Activated CD8-positive, alpha-beta T cell treated with anti-CD3 and anti-CD28 coated beads for 36 hours (primary cell): ENCODE measurements at places on chromosomes 12 and 14.

- no peak overlapping the region for H3K27ac ChIP-seq
- peaks cover 10% of the 10 kb centered on the region for H3K36me3 ChIP-seq
- peaks cover 18% of the 10 kb centered on the region for H3K4me1 ChIP-seq
Observed at GRCh38 chr12:49550693-49551252, 11.9 kb downstream of the KCNH3 start.

DNA sequence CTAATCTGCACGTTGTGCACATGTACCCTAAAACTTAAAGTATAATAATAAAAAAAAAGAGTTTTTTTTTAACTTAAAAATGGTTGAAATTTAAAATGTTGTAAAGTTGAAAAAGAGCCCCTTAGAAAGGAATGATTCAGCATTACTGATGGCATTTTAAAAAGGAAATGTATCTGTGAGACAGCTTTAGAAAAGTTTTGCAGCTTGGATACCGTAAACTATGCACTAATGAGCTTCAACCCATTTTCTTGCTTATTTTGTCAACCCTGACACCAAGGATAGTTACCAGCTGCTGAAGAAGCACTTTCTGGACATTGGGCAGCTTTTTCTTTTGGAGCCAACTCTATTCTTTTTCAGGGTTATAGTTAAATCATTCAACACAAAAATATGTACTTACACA is 4.3 kb downstream of the BICD1 start:
- DNase-seq, result no peak
- no peaks in the 10 kb centered on the region for H3K27me3 ChIP-seq
- H3K27ac ChIP-seq, result no peak overlapping the region

- no peak overlapping the region for H3K27ac ChIP-seq
- no peak for DNase-seq
- H3K4me3 ChIP-seq, result no peak overlapping the region
- no peaks in the 10 kb centered on the region for H3K27me3 ChIP-seq
- no peaks in the 10 kb centered on the region for H3K36me3 ChIP-seq
Observed at GRCh38 chr14:84144166-84144565, 1385.8 kb upstream of the FLRT2 start.

DNA sequence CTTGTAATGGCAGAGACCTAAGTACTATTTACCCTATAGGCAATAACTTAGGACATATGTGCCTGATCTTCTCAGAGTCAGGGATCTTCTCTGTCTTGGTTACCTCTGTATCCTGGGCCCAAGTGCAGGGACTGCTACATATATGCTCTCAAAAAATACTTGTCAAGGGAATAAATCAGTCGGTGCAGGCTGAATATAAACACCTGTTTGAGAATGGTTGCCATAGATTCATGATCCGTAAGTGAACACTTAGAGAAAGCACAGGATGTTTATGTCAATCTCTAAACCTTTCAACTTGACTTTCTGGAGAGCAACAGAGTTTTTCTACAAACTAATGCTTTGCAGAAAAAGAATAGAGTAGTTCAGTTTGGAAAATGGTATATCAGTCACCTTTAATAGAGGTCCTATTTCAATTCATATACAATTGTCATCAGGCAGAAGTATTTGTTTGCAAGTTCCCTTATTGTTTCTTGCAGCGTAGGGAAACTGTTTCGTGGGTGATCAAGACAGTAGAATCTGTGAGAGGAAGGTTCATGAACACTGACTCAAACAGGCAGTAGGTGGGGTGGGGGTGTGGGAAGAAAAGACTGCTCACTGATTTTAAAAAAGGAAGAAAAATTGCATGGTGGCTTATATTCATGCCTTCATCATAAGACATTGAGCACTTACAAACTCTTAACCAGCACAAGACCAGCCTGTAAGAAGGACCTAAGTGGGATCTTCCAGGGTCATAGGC is 6.0 kb upstream of the UBE2N start:
- H3K36me3 ChIP-seq, result no peaks in the 10 kb centered on the region
- peak; percentile 30 for DNase-seq
- no peak overlapping the region for H3K4me3 ChIP-seq
- H3K27me3 ChIP-seq, result no peaks in the 10 kb centered on the region
- H3K4me1 ChIP-seq, result peaks cover 24% of the 10 kb centered on the region
- H3K27ac ChIP-seq, result no peak overlapping the region

DNA sequence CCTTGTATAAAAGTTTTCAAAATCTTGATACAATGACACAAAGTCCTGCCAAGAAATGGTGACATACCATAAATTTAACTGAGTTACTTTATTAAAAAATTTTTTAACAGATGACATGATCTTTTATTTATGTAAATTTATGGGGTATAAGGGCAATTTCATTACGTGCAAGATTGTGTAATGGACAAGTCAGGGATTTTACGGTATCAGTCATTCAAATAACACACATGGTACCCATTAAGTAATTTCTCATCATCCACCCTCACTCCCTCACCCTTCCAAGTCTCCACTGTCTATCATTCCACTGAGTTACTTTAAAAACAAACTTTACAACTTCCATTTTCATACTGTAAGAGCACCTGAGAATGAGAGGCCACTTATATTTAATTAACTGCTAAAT is 37.4 kb downstream of the SPTLC2 start:
- H3K4me1 ChIP-seq, result peaks cover 20% of the 10 kb centered on the region
- H3K36me3 ChIP-seq, result peaks cover 19% of the 10 kb centered on the region
- no peak overlapping the region for H3K4me3 ChIP-seq
- H3K27me3 ChIP-seq, result no peaks in the 10 kb centered on the region
- DNase-seq, result no peak

GRCh38 chr14:56664811-56665421 is 85.3 kb downstream of the TMEM260 start:
- H3K4me3 ChIP-seq, result no peak overlapping the region
- H3K36me3 ChIP-seq, result no peaks in the 10 kb centered on the region
- H3K27ac ChIP-seq, result no peak overlapping the region
- no peaks in the 10 kb centered on the region for H3K4me1 ChIP-seq
- DNase-seq, result no peak

- no peaks in the 10 kb centered on the region for H3K4me1 ChIP-seq
- no peaks in the 10 kb centered on the region for H3K36me3 ChIP-seq
- DNase-seq, result no peak
- no peak overlapping the region for H3K27ac ChIP-seq
- H3K4me3 ChIP-seq, result no peak overlapping the region
Observed at GRCh38 chr12:126036348-126036747, 971.1 kb downstream of the AACS start.

DNA sequence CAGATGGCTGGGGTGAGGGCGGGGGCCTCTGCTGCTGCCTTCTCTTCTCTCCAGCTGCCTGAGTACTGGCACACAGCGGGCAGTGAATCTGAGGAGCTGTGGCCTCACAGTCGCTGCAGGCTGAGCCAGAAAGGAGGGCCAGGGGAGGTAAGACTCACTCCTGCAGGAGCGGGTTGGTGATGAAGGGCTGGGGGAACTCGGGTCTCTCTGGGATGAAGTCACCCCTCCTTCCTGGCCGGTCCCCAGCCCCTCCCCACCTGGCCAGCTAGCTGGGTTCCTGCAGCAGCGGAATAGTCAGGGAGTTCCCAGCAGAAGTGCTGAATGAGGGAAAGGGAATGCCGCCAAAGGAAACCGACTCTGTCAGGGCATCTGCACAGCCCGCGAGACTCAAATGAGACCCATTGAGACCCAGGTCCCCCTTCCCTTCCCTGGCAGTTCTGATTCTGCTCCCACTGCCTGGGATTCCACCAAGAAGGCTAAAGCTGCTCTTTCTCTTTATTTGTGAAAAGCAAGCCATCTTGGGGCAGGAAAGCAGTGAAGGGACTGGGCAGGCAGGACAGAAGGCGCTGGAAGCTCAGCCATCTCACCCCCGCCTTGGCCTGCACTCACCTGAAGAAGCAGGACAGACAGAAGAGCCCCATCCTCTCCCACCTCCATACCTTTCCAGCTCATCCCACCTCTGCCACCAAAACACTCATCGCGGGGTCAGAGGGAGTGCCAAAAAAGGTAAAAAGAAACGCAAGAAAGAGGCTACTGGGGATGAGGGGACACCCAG is 5.3 kb downstream of the NGB start:
- H3K4me3 ChIP-seq, result no peak overlapping the region
- DNase-seq, result no peak
- no peaks in the 10 kb centered on the region for H3K36me3 ChIP-seq
- H3K4me1 ChIP-seq, result no peaks in the 10 kb centered on the region

DNA sequence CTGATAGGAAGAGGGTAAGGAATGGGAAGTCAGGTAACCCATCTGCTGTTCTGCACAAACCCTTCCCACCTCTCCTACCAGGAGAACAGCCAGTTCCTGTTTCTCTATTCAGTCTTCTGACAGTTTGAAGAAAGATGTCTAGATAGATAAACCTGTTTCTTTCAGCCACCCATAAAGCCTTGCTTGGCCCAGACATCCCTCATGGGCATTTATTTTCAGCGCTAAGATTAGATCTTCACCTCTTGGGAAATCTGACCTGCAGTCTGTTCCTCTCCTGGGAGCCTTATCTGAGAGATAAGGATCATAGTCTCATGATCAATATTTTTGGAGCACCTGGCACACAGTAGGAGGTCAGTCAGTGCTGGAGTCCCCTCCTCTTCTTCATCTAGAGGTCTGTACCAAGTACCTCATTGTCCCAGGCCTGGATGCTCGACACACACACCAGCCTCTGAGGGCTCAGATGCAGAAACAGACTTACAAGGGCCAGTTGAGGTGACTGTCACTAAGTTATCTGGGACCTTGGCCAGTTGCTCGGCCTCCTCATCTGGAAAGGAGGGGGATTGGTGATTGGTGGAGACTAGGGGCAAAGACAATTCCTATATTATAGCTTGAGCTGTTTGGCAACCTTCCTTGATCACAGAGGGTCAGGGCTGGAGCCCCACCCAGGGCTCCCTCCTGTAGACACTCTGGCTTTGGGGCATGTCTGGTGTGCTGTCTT is 18.2 kb downstream of the ACVRL1 start:
- H3K27me3 ChIP-seq, result no peaks in the 10 kb centered on the region
- no peak for DNase-seq
- no peak overlapping the region for H3K4me3 ChIP-seq
- H3K27ac ChIP-seq, result no peak overlapping the region

- H3K27me3 ChIP-seq, result peaks cover 3% of the 10 kb centered on the region
- peaks cover 10% of the 10 kb centered on the region for H3K4me1 ChIP-seq
- peak; percentile 37 for DNase-seq
- H3K27ac ChIP-seq, result peak within 1 kb of the TSS; percentile 67
Observed at GRCh38 chr14:105525861-105526775, at the start of gene TMEM121. Gene TMEM121, plus strand, starts transcription at chr14:105526583. Its CDS starts 2,252 bp downstream, at chr14:105528835.

- no peak overlapping the region for H3K4me3 ChIP-seq
- no peaks in the 10 kb centered on the region for H3K36me3 ChIP-seq
- H3K27ac ChIP-seq, result no peak overlapping the region
- H3K27me3 ChIP-seq, result peaks cover 5% of the 10 kb centered on the region
- no peaks in the 10 kb centered on the region for H3K4me1 ChIP-seq
Observed at GRCh38 chr12:100348657-100349454, 8.0 kb upstream of the SLC17A8 start.

GRCh38 chr12:120822832-120823503 is 81.2 kb downstream of the SPPL3 start:
- H3K4me3 ChIP-seq, result no peak overlapping the region
- no peaks in the 10 kb centered on the region for H3K36me3 ChIP-seq
- no peak for DNase-seq
- H3K27me3 ChIP-seq, result no peaks in the 10 kb centered on the region

DNA sequence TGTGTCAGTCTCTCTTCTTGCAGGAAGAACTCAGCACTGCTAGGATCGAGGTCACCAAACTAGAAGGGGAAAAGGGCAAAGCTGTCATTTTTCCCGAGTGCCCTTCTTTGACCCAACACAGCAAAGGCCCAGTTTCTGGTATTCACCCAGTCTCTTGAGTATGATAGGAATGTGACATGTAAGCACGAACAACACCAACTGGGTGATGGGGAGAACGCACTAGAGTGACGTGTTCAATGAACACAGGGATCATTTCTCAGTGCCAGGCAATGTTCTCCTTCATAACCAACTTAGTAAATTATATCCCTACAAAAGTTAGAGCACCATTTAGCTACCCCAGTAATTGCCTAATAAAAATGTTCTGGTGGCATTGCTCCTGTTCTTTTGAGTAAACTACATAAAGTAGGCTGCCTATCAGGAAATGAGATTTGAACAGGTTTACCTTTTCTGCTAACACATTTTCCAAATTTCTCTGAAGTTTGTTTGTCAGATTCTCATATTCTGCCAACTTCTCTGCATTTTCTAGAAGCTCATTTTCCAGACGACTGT is 64.5 kb downstream of the NIN start:
- peaks cover 49% of the 10 kb centered on the region for H3K4me1 ChIP-seq
- no peak for DNase-seq

GRCh38 chr12:50201987-50202521 is 34.9 kb upstream of the CERS5 start:
- no peak overlapping the region for H3K4me3 ChIP-seq
- no peaks in the 10 kb centered on the region for H3K4me1 ChIP-seq
- H3K27me3 ChIP-seq, result no peaks in the 10 kb centered on the region

- DNase-seq, result no peak
- H3K27me3 ChIP-seq, result no peaks in the 10 kb centered on the region
- H3K4me3 ChIP-seq, result no peak overlapping the region
Observed at GRCh38 chr12:106238146-106238545, 9.7 kb downstream of the CKAP4 start.

- H3K4me3 ChIP-seq, result no peak overlapping the region
- H3K27ac ChIP-seq, result no peak overlapping the region
- H3K36me3 ChIP-seq, result peaks cover 63% of the 10 kb centered on the region
- no peak for DNase-seq
Observed at GRCh38 chr12:6978188-6978587, 7.5 kb downstream of the EMG1 start.

- peak; percentile 12 for DNase-seq
- no peaks in the 10 kb centered on the region for H3K27me3 ChIP-seq
- no peak overlapping the region for H3K27ac ChIP-seq
- no peak overlapping the region for H3K4me3 ChIP-seq
- no peaks in the 10 kb centered on the region for H3K36me3 ChIP-seq
Observed at GRCh38 chr12:3777206-3777809, 24.4 kb upstream of the CRACR2A start.

DNA sequence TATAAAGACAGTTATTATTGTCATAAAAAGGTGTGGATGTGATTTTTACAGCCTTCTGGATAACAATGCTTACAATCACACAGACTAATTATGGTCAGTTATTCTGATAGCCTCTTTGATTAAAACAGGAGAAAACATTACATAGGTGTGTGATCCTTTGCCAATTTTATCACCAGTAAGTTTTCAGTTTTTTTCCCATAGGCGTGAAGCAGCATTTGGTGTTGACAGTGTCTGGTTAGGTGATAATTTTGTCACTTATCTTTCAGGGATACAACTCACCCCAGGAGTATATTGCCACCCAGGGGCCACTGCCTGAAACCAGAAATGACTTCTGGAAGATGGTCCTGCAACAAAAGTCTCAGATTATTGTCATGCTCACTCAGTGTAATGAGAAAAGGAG is 208.8 kb downstream of the EPS8 start:
- no peak overlapping the region for H3K4me3 ChIP-seq
- H3K27ac ChIP-seq, result peak overlapping the region; percentile 11
- peaks cover 24% of the 10 kb centered on the region for H3K4me1 ChIP-seq
- peak; percentile 44 for DNase-seq

GRCh38 chr12:118035190-118036041 is 18.9 kb downstream of the RFC5 start:
- peak; percentile 47 for DNase-seq
- H3K27me3 ChIP-seq, result no peaks in the 10 kb centered on the region
- H3K27ac ChIP-seq, result peak overlapping the region; percentile 91
- no peak overlapping the region for H3K4me3 ChIP-seq
- H3K36me3 ChIP-seq, result peaks cover 69% of the 10 kb centered on the region

- no peak for DNase-seq
- no peaks in the 10 kb centered on the region for H3K4me1 ChIP-seq
- peaks cover 49% of the 10 kb centered on the region for H3K36me3 ChIP-seq
- no peak overlapping the region for H3K27ac ChIP-seq
Observed at GRCh38 chr12:130804216-130804615, 34.8 kb downstream of the STX2 start.

GRCh38 chr14:38544776-38545175 is 288.9 kb upstream of the CLEC14A start:
- no peak overlapping the region for H3K4me3 ChIP-seq
- H3K4me1 ChIP-seq, result peaks cover 3% of the 10 kb centered on the region
- no peaks in the 10 kb centered on the region for H3K27me3 ChIP-seq
- no peak for DNase-seq
- H3K36me3 ChIP-seq, result no peaks in the 10 kb centered on the region
- no peak overlapping the region for H3K27ac ChIP-seq
